Left colon (tissue), 2 donors: ENCODE measurements at places on chromosomes 2 and 18. TPM values are rescaled to one million over a fixed set of nuclear protein-coding genes. Genes with fewer than 3 reads are reported as not detected.

Gene MYO7B
- 244 TPM for total RNA-seq

Gene ARHGAP15
- total RNA-seq = 2.2 TPM

Gene IL1RL1
- total RNA-seq = 3.4 TPM

Gene EMILIN2
- total RNA-seq = 18.1 TPM

Gene SLC5A7
- 0.36 TPM for total RNA-seq

Gene ANKRD29
- 2.5 TPM for total RNA-seq

Gene MPV17
- 32.4 TPM for total RNA-seq

Gene IL18RAP
- total RNA-seq = 2.4 TPM

Gene CRACDL
- total RNA-seq = 22.4 TPM

Gene RND3
- 77.8 TPM for total RNA-seq

Gene UGT1A6
- 10.2 TPM for total RNA-seq

Gene SCYGR4
- total RNA-seq = not detected

Gene CHST9
- not detected for total RNA-seq

Gene NLRC4
- 0.79 TPM for total RNA-seq

Gene ZNF804A
- total RNA-seq = 0.06 TPM

Gene ZBTB7C
- total RNA-seq = 52.1 TPM

Gene PLA2R1
- total RNA-seq = 6.8 TPM

Gene PSMA8
- not detected for total RNA-seq

Gene CNTNAP5
- total RNA-seq = not detected

Gene IL1R2
- total RNA-seq = 81.1 TPM

Gene SNTG2
- 1.2 TPM for total RNA-seq

Gene ZNF407
- 13.9 TPM for total RNA-seq

Gene TEX44
- not detected for total RNA-seq

Gene SDC1
- 159 TPM for total RNA-seq

Gene MAB21L4
- total RNA-seq = 4.5 TPM

Gene CKAP2L
- total RNA-seq = 4.7 TPM

Gene NOP58
- total RNA-seq = 29.8 TPM

Gene CPO
- not detected for total RNA-seq

Gene APLF
- 1.3 TPM for total RNA-seq

Gene EGR4
- total RNA-seq = not detected

Gene ZNF513
- total RNA-seq = 27.4 TPM

Gene RGPD6
- total RNA-seq = 44.8 TPM
